Fibroblast of skin of right quadriceps (primary cell): ENCODE measurements at places on chromosomes 3 and 15.

DNA sequence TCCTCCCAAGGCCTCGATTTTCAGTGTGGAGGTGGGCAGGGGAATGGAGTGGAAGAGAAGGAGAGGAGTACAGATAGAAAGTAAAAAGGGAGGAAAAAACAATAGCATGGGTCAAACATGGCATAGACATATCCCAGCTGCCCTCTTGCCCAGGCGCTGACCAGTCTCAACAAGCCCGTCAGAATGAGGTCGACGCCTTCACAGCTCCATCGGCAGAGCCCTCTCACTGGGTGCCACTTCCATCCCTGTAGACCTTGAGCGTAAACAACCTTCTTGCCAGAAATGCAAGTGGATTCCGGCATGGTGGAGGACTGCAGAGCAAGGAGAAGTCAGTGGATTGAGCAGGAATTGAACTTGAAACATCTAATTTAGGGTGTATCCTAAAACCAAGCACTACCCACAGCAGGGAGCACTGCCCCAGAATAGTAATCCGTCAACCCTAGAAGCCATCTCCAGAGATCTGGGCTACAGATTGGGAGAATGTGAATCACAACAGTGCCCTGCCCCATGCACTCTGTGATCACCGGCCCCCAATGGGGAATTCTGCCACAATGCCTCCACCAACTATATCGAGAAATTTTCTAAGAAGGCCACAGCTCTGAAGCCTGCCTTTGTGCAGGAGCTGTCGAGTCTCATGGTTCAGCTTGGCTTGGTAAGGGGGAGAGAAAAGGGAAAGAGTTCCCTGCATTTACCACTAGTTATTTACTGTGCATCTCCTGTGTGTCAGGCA, 190.1 kb downstream of the UACA start:
- DNase-seq = no peak

- DNase-seq = no peak
Observed at GRCh38 chr3:72657666-72658065, 190.6 kb downstream of the SHQ1 start.

DNA sequence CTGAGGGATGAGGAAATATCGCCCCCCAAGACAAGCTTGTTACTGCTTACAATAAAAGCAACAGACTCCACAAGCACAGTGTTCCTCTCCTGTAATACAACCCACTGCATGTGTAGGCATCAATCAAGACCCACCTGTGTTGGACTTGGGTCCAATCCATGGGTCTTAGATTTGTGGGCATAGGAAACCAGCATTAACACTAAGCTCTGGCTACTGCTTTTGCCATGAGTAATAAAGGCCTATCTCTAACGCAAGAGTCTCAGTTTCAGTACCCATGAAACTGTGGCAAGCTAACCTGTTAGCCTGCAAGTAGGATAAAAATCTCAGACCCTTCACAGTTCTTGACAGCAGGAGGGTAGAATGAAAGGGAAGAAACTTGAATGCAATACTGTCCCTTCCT, 5.2 kb upstream of the EIF1B start:
- DNase-seq = no peak

- no peak for DNase-seq
Observed at GRCh38 chr15:78035321-78035751, 42.2 kb downstream of the TBC1D2B start.

- DNase-seq = no peak
Observed at GRCh38 chr15:74350295-74351275, 16.9 kb downstream of the CYP11A1 start.

DNA sequence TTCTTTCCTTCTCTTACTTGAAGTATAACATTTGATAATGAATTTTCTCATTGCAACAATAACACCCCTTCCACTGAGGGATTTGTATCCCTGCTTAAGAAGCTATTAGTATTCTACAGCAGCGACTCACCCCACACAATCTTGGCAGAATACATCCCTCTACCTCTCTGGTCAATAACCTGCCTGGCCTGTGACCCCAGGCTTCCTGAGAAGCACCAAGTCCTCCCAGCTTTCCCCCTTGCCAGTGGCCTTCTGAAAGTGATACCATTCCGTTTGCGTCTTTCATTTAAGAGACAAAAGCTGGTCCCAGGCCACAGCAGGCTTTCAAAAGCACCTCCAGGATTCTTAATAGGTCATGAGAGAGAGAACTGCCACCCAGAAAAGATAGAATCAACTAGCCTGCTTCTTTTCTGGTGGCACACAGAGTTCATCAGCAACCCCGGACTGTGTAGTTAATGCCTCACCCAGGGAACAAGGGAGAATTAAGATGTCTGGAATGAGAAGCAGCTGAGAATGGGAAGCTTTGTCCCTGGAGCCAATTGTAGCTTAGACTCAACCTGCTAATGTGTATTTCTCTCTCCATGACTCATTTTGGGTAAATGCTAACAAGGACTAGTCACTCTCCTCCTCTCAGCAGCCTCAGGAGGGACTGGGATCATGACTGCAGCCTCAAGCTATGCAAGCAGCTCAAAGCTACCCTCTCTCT, 101.0 kb upstream of the CPNE4 start:
- DNase-seq = peak; percentile 98

DNA sequence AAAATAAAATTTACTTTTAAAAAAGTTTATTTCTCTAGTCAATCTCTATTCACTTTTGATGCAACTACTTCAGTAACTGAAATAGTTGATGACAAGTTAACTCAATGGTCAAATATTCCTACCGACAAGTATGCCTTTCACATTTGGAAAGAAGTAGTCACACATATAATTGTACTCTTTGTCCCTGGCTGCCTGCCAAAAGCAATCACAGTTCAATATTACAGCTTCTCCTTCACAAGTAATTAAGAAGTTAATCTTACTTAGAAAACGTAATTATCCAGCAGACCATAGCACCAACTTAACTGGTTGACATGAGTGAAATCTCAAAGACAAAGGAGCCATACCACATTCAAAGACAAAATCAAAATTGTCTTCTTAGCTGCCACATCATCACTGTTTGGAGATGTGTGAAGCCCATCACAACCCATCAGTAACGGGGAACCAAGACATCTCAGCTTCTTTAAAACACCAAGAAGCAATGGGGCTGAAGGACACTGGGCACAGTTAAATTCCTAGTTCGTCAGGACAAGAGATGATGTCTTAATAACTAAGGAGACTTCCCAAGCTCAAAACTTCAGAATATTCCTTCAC, 86.1 kb downstream of the PLCH1 start:
- no peak for DNase-seq

GRCh38 chr15:100861511-100861991, 18.1 kb upstream of the ALDH1A3 start:
- no peak for DNase-seq

DNA sequence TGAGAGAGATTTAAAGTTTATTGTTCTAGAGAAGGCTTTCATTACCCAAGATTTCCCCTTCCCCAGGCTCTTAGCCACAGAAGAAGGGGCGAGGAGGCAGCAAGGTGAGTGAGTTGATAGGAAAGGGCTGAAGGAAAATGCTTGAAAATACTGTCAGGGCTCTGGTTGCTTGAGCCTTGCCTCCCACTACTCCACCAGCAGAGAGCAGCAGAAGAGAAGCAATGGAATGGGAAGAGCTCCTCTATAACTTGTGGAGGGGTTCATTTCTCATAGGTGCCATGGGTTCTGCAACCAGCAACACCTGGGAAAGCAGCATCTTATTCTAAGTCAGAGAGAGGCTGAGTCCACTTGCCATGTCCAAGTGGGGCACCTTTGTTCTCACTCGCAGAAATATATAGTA, 184.0 kb upstream of the CNTN6 start:
- DNase-seq = peak; percentile 5

- DNase-seq = no peak
Observed at GRCh38 chr15:49507261-49507660, 84.2 kb downstream of the FGF7 start.

DNA sequence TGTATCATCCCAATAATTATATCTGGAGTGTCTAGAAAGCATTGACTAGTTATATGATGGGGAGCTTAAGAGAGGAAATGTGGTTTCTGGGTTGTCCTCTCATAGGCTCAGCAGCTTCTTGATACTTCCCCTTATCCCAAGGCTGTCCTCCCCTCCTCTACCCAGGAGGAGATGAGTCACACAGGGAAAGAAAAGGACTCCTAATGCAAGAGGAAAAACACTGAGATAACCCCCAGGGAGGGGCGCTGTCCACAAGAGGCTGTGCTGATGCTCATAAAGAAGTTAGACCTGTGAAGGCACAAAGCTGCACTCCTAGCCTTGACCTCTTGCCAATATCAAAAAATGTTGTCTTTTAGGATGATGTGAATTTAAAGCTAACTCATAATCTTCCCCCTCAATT, 28.8 kb upstream of the GYG1 start:
- peak; percentile 76 for DNase-seq

- no peak for DNase-seq
Observed at GRCh38 chr3:64667887-64668581, 19.8 kb downstream of the ADAMTS9 start.

GRCh38 chr15:80978685-80979329, 10.8 kb downstream of the MESD start:
- peak; percentile 65 for DNase-seq

DNA sequence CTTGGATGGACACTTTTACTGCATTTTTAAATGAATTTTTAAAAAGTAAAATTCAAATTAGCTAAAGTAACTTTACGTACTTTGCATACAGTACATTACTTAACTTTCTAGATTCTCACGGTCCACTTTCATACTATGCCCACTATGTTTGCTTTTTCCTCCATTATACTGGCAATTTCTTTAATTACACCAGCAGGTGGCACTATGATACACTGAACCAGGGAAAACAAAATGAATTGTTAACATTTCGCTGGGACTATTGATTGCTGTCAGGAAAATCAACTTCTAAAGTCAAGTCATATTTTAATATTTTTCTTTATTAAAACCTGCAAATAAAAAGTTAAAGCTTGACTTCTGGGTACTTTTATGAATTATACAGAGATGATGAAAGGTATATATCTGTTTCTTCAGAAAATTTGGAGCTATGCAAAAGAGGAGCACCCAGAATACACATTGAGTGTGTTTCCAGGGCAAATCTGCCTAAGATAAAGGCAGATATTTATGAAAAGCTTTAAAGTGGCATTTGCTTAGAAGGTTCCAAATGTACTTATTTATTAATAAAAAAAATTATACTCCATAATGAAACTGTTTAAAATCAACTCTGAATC, 21.8 kb upstream of the POU1F1 start:
- DNase-seq = peak; percentile 45

DNA sequence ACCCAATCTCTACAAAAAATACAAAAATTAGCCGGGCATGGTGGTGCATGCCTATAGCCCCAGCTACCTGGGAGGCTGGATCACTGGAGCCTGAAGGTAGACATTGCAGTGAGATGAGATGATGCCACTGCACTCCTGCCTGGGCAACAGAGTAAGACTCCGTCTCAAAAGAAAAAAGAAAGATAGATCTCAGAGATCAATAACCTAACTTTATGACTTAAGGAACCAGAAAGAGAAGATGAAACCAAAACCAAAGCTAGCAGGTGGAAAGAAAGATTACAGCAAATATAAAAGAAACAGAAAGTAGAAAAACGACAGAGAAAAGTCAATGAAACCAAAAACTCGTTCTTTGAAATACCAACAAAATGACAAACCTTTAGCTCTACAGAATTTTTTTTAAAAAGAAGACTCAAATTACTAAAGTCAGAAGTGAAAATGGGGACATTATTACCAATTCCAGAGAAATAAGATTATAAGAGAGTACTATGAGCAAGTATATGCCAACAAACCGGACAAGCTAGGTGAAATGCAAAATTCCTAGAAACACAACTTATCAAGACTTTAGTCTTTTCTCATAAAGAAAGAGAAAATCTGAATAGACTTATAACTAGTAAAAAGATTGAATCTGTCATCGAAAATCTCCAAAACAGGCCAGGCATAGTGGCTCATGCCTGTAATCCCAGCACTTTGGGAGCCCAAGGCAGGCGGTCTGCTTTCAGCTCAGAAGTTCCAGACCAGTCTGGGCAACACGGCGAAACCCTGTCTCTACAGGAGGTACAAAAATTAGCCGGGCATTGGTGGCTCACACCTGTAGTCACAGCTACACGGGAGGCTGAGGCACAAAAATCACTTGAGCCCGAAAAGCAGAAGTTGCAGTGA, 35.0 kb downstream of the ACAP2 start:
- DNase-seq = no peak

DNA sequence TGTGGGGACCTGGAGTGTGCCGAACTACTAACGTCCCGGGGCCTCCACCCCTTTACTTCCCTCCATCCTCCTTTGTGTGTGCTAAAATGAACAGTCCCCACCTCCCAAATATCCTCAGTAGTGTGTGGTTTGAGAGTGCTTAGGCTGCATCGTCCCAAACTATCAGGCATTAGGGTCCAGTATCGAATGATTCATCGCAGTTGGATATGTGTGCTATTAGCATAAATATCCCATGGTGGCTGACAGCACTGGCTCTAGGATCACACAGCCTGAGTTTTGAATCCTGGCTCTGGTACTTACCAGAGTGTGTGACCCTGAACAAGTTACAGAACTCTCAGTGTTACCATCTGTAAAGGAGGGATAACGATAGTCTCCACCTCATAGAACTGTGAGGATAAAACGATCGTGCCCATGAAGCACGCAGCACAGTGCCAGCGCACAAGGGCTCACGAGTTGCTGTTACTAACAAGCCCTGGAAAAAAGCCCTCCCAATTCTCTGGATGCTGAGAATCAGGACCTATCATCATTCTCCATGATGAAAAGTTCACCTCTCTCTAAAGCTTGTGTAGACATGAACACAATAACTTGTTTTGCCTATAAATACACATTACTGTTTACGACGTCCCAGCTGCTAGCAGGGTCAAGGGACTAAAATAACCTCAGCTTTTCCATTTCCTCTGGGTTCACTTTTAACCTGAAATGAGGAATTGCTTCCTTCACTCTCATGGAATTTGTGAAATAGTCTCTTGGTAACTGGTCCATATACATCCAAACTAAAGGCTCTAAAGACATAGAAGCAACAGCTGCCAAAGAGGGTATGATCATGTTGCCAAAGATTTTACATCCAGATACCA, 51.0 kb downstream of the VGLL4 start:
- peak; percentile 64 for DNase-seq

- no peak for DNase-seq
Observed at GRCh38 chr15:73530649-73531048, 87.7 kb downstream of the REC114 start.

GRCh38 chr3:55718074-55718473, 231.0 kb upstream of the WNT5A start:
- no peak for DNase-seq

- DNase-seq = peak; percentile 97
Observed at GRCh38 chr15:78065284-78065872, 12.1 kb downstream of the TBC1D2B start.

DNA sequence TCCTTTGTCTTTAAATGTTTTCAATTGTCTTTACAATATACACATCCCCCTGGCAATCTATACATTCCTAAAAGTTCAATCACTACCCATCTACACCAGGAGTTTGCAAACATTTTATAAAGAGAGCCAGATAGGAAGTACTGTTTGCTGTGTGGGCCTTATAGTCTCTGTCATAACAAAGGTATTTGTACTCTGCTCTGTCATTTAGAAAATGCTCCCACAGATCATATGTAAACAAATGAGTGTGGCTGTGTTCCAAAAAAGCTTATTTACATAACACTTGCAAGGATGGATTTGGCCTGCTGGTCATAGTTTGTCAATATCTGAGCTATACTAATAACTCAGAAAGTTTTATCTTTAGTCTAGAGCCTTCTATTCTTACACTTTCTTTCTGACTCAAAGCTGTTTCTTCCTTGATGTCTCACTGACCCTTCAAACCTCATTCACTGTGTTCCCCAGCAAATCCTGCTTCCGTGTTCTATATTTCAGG, 511.9 kb downstream of the GBE1 start:
- DNase-seq = peak; percentile 79

GRCh38 chr3:85228966-85229365, 270.2 kb downstream of the CADM2 start:
- DNase-seq = no peak

GRCh38 chr3:190139365-190139764, 18.7 kb upstream of the P3H2 start:
- no peak for DNase-seq
